ENCODE measurements at places on chromosomes 13 and 19.

DNA sequence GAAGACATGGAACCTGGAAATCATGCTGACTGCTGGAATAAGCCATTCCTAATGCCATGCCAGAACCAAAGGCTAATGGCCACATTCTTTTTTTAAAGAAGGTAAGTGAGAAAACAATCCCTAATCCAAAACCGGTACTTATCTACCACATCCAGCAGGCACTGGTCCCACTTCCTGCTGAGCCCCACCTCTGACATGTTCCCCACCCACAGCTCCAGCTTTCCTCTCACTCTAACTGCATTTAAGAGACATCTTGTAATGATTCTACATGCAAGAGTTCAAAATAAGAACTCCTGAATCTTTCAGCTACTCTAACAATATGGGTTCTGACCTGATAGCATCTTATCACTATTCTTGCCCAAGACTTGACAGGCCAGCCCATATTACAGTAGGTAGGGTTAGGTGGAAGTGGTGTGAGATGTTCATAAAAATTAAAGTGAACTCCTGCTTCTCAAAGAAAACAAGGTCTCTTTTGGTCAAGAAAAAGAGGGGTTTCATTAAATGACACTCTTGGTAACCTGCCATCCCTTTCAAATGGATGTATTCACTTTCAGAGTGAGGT, 41.9 kb downstream of the N4BP2L2 start:
- peak; percentile 60 for DNase-seq

DNA sequence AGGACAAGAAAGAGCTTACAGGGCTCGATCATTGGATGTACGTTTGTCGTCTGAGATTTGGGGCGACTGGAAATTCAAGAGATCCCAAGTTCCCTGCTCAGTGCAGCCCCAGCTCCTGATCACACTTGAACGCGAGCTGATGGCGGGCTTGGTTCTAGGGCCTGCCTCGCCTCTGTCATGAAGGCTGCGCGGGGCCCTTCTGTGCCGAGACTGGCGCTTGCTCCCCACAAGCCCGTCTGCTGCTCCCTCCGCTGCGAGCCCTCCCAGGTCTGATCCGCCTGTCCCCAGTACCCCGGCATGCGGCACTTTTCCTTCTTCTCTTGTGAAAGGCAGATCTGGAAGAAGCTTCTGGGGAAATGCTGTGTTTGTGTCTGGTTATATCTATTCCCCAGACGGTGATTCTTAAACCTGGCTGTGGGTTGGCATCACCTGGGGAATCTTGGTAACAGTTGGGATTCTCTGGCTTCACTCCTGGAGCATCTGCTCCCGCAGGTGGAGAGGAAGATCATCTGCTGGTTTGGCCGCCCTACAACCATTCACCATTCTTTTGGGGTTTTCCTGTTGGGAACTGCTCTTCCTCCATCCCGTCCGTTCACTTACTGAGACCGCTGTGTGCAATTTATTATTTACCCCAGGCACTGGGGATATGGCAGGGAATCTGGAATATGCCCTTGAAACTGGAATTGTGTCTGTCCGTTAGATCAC, 43.6 kb downstream of the SIPA1L3 start:
- no peak for DNase-seq

GRCh38 chr13:110524541-110525257, 36.8 kb downstream of the RAB20 start:
- no peak for DNase-seq

DNA sequence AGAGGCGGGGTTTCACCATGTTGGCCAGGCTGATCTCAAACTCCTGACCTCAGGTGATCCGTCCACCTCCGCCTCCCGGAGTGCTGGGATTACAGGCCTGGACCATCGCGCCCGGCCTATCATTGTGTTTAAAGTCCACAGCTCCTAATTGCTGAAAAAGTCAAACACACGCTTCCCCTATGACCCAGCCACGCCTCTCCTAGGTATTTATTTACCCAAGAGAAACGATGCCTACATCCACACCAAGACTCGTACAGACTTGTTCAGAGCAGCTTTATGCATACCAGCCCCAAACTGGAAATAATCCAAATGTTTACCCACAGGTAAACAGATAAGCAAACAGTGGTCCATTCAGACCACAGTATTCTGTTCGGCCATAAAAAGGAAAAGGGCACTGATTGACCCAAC, 15.1 kb downstream of the ZNRF4 start:
- no peak for DNase-seq

- DNase-seq, result no peak
Measured at GRCh38 chr13:34914416-34914815, 27.7 kb upstream of the NBEA start.

Data from K562 (cell line).